ENCODE measurements at places on chromosomes 2 and 18. TPM values are rescaled to one million over a fixed set of nuclear protein-coding genes. Genes with fewer than 3 reads are reported as not detected.

Gene NTSR2
- total RNA-seq, result not detected

Gene EVX2
- not detected for total RNA-seq

Gene PLEKHA3
- total RNA-seq, result 23.1 TPM

Gene DSC3
- 0.11 TPM for total RNA-seq

Gene CLHC1
- 3.8 TPM for total RNA-seq

Gene INHA
- total RNA-seq, result not detected

GRCh38 chr2:232386740-232387450, 8.3 kb downstream of the ALPP start:
- DNase-seq, result no peak

GRCh38 chr2:235146206-235146605, 194.4 kb downstream of the SH3BP4 start:
- no peak for DNase-seq

DNA sequence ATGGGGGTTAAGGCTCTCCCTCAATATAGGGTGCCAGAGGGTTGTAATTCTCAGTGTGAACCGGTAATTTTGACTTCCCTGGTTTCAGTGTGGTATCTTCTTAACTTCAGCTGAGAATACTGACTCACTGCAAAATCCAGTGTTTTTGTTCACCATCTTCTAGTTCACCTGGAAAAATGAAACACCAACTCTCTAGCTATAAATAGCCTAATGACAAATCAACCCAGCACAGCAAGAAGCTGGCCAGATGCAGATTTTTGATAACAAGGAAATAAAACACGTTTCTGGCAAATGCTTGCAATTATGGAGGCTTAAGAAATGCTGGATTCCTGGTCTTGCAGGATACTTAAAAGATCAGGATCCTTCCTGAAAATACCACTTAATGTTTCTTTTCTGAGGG, 192.3 kb downstream of the CLIP4 start:
- no peak for DNase-seq

DNA sequence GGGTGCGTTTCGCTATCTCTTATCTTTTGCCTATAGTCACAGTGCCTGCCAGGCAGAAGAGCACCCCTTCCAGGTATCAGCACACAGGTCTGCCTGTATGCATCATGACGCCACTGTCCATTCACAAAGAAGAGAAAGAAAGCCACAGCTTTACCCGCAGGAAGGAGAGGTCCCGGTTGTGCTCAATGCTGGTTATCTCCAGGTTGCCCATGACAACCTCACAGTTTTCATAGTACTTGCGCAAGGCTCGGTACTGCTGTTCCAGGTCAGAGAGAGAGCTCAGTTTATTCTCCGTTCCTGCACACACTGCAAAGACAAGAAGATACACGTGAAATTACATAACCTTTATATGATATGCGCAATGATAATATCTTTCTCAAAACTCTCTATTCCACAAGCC, 414.0 kb downstream of the ERBB4 start:
- no peak for DNase-seq

DNA sequence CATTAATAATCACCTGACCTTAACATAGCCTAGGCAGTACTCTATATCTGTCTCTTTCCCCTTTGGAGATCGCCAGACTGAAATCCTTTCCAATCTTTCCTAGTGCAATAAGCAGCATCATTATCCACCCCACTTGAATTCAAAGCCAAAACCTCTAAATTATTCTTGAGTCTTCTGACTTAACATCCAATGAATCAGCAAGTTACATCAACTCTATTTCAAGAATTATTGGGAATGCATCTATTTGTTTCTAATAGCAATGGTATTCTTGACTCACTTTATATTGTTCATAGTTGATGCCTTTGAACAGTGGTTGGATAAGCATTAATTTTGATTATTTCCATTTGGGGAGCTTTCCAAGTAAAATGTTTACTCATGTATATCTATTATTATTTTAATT, 144.8 kb downstream of the ZNF804A start:
- no peak for DNase-seq

- no peak for DNase-seq
Measured at GRCh38 chr2:216179015-216179414, 69.9 kb downstream of the XRCC5 start.

GRCh38 chr2:181224866-181225265, 232.3 kb upstream of the ITGA4 start:
- DNase-seq, result no peak

DNA sequence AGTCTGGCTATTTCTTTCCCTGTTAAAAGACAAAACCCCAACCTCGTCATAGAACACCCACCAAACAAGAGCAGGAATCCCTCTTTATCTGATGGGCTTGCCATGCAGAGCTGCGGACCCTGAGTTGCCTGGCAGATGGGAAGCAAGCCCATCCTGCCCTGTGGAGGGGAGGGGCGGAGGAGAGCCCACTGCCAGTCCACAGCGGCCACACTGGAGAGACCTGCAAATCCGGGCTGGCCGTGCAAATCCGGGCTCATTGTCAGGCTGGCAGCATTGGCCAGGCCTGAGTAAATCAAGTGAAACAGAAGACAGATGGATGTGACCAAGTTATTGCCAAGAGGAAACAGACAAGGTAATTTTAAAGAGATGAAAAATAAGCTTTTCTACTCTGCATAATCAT, 22.0 kb downstream of the MYL12B start:
- no peak for DNase-seq

DNA sequence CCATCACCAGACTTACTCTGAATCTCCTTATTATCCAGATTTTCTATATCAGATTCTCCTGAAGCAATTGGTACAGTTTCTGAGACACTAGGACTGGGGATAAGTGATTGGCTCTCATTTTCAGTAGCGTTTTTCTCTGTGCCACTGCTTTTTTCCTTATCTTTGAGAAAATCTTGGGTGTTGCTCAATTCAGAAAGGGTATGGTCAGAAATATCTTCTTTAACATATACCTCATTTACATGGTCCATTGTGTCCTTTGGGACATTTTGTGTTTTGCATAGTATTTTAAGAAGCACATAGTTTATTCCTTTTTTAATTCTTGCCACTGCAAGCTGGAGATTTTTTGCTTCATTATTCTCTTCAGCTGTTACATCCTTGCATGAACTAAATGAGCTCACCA, 56.6 kb upstream of the SCN9A start:
- DNase-seq, result no peak

GRCh38 chr18:48615566-48616401, 77.0 kb downstream of the CTIF start:
- DNase-seq, result no peak

- DNase-seq, result no peak
Measured at GRCh38 chr2:229712136-229712535, 2.2 kb downstream of the DNER start.

- DNase-seq, result no peak
Measured at GRCh38 chr2:84832772-84833461, 48.0 kb downstream of the TRABD2A start.

DNA sequence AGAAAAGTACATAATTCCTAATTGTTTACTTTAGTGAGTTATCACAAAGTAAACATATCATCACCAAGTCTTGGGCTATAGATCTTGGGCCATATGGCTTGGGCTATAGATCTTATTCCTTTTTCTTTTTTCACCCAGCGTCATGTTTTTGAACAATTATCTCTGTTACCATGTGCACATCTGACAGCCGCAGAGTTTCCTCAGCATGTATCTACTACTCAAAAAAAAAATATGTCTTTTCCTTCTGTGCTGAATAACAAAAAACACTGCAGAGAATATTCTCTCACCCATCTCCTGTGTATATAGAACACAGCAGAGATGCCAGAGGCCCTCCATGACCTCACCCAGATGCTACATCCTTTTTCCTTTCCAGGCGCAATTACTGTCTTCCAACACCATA, 76.2 kb upstream of the MYO3B start:
- no peak for DNase-seq

DNA sequence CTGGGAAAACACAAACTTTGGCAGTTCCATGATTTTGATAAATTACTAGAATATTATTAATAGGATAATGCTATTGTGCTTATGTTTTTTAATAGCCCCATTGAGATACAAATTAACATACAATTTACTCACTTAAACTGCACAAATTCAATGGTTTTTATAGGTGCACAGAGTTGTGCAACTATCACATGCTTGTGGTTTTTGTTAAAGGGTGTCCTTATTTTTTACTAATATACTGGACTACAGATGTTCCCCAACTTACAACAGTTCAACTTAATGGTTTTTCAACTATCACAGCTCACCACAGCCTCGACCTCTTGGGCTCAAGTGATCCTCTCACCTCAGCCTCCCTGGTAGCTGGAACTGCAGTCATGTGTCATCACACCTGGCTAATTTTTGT, 76.6 kb downstream of the OSBPL1A start:
- DNase-seq, result no peak

DNA sequence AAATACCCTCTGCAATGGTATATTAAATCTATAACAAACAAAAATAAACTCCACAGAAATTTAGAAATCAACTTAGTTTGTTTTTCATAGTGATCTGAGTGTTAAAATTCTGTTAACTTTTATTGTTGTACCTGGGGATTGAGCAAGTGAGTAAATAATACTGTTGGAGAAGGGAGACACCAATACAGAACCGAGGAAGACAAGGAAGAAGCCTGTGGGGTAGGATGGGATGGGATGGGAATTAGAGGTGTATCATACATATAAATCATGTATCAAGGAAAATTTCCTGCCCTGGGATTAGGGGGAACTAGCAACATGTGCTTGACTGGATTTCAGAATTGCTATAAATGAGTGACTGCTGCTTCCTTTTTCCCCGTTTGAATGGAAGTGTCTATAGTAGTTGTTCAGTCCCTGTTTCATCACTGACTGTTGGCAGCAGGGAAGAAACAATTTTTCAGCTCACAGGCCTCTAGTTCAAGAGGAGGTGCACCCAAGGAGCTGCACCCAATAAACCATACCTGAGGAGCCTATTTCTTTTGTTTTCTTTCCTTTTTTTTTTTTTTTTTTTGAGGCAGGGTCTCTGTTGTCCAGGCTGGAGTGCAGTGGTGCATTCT, 53.1 kb downstream of the SP110 start:
- DNase-seq, result no peak

GRCh38 chr18:68735483-68736343, 20.8 kb upstream of the TMX3 start:
- peak; percentile 42 for DNase-seq

- DNase-seq, result no peak
Measured at GRCh38 chr2:142426064-142426463, 295.2 kb upstream of the LRP1B start.
